ENCODE measurements at places on chromosomes 12 and 14.

- DNase-seq = no peak
Observed at GRCh38 chr12:13534242-13534641, 337.7 kb downstream of the EMP1 start.

DNA sequence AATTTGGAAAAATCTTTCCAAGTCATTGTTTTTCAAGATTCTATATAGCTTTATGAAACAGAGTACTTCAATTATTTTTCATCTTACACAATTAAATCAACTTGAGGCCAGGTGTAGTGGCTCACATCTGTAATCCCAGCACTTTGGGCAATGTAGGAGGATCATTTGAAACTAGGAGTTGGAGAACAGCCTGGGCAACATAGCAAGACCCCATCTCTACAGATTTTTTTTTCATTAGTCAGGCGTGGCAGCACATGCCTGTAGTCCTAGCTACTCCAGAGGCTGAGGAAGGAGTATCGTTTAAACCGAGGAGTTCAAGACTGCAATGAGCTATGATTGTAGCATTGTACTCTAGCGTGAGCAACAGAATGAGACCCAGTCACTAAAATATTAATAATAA, 72.9 kb downstream of the BMP4 start:
- DNase-seq = no peak

GRCh38 chr12:128872303-128872702, 19.0 kb downstream of the GLT1D1 start:
- no peak for DNase-seq

GRCh38 chr12:124357616-124358015, 62.7 kb downstream of the RFLNA start:
- no peak for DNase-seq

GRCh38 chr12:44589697-44590096, 286.4 kb downstream of the NELL2 start:
- no peak for DNase-seq

GRCh38 chr12:129312048-129312447, 458.8 kb downstream of the GLT1D1 start:
- no peak for DNase-seq

- no peak for DNase-seq
Observed at GRCh38 chr12:5227708-5228373, 184.2 kb downstream of the KCNA5 start.

- no peak for DNase-seq
Observed at GRCh38 chr14:74389980-74390379, 36.0 kb downstream of the SYNDIG1L start.

- no peak for DNase-seq
Observed at GRCh38 chr14:53526200-53526599, 373.1 kb upstream of the DDHD1 start.

- DNase-seq = peak; percentile 52
Observed at GRCh38 chr12:49708851-49709250, 1.6 kb upstream of the FMNL3 start.

- no peak for DNase-seq
Observed at GRCh38 chr12:117109943-117110635, 10.9 kb upstream of the TESC start.

DNA sequence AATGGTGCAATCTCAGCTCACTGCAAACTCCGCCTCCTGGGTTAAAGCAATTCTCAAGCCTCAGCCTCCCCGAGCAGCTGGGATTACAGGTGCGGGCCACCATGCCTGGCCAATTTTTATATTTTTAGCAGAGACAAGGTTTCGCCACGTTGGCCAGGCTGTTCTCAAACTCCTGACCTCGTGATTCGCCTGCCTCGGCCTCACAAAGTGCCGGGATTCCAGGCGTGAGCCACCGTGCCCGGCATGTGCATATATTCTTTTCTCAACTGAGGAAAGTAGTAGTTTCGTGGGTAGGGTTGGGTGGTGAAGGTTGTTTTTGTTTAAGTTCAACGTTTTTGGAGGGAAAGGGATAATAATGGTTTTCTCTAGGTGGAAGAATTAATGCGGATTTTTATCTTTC, 94.2 kb upstream of the CEP83 start:
- DNase-seq = no peak

GRCh38 chr14:95303552-95303951, 16.2 kb downstream of the CLMN start:
- peak; percentile 9 for DNase-seq

GRCh38 chr14:100587086-100587762, at the start of gene BEGAIN:
BEGAIN (minus strand) TSS chr14:100587417; CDS start chr14:100587290, 127 bp downstream.
- DNase-seq = peak; percentile 42

DNA sequence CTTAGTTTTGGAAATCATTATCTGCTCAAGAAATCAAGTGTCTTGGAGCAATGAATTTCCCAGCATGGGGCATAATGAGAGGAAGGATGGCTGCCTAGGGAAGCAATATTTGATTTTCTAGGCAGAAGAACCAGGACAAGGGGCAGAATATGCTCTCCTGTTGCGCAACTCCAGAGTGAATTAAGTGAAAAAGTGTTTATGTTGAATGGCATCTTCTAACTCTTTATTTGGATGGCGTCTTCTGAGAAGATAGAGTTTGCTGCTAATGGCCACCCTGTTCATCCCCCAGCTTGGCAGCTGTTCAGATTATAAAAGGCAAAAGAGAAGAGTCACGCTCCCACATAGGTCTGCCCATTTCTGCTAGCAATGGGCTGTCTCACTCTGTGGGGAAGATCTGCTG, 1278.1 kb downstream of the AACS start:
- DNase-seq = no peak

DNA sequence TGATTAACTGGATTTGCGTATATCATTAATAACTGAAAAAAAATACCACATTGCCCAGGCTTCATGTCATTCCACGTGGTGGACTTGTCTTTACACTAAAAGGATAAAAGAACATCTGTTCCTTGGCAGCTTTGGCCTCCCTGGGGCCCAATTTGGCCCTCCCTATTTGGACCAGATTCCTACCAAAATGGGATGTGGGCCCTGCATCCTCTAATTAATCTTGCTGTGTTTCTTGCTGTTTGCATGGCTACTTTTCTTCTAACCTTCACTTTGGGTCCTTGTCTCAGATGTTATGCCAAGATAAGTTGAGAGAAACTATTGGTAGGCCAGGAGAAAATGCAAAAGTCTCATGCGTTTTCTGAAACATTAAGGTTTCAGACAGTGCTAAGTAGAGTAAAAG, 57.5 kb downstream of the PTHLH start:
- no peak for DNase-seq

DNA sequence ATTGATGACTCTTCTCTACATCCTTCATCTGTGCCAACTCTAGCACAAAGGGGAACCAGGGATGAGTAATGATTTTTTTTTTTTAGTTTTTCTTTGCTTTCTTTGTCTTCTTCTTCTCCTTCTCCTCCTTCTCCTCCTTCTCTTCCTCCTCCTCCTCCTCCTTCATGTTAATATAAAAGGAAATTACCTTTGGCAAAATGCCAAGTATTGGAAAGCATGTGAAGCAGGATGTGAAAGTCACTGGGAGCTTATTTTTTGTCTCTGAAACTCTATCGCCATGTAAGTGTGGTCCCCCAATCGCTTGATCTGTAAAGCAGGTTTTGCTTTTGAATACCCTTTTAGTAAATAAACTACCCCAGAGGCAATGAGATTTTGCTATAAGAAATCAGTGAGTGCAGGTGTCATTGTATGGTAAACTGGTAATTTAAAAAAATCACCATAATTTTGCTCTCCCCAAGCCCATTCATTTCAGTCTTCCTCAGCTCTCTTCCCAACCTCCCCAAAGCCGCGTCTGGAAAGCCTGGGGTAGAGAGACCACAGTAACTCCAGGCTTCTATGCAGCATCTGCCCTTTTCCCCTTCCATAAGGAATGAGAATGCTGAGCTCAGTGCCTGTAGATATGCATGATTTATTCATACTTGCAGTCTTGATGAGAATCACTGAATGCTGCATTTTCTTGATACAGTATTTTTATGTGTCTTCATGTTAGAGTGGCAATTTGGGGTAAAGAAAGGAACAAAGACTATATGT, 388.7 kb downstream of the TMEM117 start:
- DNase-seq = no peak

Data from NCI-H1417 (cell line).